AG10803 (cell line): ENCODE measurements at places on chromosomes 7 and 10.

- DNase-seq, result peak; percentile 33
These were observed 41.5 kb downstream of the CDK6 start for GRCh38 chr7:92794831-92795230.

GRCh38 chr10:130559547-130559880, 423.3 kb downstream of the GLRX3 start:
- DNase-seq, result no peak

DNA sequence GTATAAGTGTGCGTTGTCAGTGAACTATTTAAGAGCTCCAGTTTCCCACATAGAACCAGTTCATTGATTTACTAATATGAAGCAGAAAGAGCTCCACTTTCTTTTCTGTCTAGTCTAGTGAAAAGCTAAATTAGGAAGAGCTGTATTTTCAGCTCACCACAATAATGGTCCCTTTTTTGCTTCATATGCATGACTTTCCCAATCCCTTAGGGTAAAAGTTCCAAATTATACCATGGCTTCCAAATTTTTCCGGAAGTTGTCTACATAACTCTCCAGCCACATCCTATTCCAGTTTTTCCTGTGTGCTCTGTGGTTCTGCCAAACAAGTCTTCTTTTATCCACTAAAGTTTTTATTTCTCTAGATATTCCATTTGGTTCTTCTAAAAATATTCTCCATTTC, 685.2 kb downstream of the REEP3 start:
- DNase-seq, result no peak

DNA sequence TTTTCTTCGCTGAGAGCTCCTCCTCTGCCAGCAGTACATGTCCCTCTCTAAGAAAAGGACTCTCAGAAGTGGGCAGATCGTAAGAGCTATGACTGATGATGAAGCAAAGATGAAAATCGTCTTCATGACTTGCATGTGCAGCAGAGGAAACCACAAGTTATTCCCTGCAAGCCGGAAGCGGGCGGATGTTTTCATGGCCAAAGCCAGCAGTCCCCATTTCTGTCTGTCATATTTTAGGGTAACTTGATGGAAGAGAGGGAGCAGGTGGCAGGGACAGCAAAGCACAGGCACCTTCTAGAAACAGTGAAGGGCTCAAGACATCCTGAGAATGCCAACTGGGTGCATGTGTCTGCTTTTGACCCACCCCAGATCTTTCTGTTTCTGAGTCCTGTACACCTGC, 19.9 kb downstream of the KLF6 start:
- DNase-seq, result peak; percentile 33

DNA sequence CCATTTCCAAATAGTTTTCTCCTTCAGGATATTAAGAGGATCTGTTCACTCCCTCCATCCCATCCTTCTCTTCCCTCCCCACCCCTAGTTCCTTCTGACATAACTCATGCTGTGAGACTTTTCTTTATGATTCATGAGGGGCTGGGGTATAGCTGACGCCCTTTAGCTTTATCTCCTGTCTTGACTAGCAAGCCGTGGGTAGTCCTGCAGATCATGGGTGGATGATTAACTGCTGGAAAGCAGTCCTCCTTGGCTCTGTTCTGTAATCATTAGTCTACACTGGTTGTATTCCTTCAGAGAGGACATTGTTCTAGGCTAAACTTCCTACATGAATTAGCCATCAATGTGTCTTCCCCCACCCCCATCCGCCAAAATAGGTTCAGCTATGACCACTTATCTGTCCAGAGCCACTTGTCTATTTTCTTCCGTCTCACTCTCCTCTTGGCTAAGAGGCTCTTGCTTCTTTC, 135.4 kb downstream of the LRRC4 start:
- no peak for DNase-seq

- no peak for DNase-seq
These were observed 117.2 kb upstream of the EFCAB10 start for GRCh38 chr7:105698531-105698930.

DNA sequence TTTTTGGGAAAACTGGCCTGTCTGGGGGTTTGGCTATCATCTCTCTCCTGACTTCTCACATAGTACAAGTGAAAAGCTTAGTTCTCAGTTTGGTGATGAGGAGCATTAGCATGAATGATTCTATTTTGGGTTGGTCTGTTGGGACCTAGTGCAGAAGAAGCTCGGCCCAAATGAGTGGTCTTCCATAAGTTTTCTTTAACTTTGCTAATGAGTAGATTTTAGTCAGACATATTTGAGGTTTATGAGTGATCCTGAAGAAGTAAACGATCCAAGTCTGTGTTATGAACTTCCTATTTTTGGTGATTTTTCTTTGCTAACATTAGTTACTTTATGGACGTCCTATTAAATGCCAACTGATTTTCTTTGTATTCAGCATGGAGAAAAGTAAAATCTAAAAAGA, 51.7 kb upstream of the CALD1 start:
- DNase-seq, result no peak

DNA sequence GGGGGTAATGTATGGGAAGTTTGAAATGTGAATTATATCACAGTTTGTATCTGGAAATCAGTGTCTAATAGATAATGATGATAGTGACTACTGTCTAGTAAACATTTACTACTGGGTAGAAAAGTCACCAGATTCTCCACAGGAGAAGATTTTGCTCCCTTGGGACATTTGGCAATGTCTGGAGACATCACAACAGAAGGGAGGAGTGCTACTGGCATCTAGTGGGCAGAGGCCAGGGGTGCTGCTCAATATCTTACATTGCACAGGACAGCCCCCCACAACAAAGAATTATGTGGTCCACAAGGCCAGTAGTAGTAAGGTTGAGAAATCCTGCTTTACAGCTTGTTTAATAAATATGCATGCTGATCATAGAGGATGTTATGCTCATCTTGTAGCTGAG, 92.3 kb upstream of the PRPS1L1 start:
- peak; percentile 9 for DNase-seq

- no peak for DNase-seq
These were observed 113.7 kb upstream of the DPP6 start for GRCh38 chr7:153938451-153938850.

DNA sequence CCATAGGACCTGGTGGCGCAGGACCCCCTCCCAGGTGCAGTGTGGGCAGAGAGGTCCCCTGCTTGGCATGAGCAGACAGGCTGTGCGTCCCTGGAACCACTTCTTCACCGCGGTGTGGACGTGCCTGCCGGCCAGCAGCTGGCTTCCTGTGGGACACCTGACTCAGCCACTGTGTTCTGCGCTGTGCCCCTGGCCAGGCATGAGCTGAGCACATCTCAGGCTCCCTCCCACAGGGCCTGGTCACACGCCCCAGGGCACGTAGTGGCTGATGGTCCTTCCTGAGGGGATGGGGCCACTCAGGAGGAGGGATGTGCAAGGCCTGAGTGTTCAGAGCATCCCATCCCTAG, 3.5 kb upstream of the DEPP1 start:
- no peak for DNase-seq

DNA sequence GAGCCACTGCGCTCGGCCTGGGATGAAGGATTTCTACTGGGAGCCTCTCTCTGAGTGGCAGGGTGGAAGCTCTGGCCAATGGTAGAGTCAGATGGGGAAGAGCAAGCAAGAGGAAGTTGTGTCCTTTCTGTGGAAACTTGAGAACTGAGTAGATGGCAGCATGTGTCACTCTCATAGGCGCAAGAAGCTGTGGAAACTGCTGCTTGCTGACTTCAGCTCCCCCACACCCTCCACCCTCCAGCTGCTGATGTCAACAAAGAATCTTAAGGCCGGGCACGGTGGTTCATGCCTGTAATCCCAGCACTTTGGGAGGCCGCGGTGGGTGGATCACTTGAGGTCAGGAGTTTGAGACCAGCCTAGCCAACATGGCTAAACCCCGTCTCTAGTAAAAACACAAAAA, 39.8 kb upstream of the SRGN start:
- peak; percentile 55 for DNase-seq

- DNase-seq, result no peak
These were observed 370.8 kb downstream of the EXOC4 start for GRCh38 chr7:133623721-133624120.

DNA sequence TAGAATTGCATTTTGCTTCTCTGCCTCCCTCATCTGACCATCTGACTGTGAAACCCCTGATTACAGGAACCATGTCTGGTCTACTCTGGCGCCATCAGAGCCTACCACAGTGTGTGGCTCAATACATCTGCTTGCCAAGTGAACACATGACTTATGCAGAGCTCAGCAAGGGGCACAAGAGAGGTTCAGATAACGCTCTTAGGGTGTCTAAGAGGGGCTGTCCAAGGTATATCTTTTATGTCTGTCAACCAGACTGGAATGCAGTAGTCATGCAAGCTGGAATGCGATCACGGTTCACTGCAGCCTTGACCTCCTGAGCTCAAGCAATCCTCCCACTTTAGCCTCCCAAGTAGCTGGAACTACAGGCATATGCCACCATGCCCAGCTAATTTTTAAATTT, 10.3 kb upstream of the RRP12 start:
- DNase-seq, result no peak

GRCh38 chr10:58968389-58968755, 208.1 kb upstream of the PHYHIPL start:
- DNase-seq, result no peak

DNA sequence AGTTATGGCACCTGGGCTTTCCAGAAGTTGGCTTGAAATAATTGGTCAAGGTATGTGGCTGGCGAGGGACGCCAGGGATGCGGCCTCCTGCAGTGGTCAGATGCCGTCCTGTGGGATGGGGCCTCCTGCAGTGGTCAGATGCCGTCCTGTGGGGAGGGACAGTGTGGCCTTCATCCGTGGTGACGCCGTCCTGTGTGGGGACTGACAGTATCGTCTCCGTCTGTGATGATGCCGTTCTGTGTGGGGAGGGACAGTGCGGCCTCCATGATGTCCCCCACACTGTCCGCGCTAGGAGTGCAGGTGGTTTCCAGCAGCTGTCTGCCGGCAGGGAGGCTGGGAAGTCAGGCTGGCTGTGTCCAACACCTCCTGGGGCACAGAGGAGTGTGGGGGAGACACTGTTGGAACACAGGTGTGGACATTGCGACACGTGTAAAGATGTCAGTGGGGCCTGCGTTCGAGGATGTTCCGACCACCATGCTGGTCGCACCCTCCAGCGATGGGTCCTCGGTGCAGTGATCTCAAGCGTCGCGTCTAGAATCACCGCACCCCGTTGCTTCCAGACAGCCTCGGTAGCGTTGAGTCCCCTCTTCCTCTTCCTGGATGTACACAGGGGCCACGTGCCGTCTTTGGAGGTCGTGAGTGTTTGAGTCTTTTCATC, 52.6 kb downstream of the INPP5A start:
- DNase-seq, result no peak

GRCh38 chr7:44519546-44519945, 21.6 kb downstream of the NPC1L1 start:
- DNase-seq, result no peak

GRCh38 chr7:132469681-132470080, 106.6 kb downstream of the PLXNA4 start:
- DNase-seq, result no peak

DNA sequence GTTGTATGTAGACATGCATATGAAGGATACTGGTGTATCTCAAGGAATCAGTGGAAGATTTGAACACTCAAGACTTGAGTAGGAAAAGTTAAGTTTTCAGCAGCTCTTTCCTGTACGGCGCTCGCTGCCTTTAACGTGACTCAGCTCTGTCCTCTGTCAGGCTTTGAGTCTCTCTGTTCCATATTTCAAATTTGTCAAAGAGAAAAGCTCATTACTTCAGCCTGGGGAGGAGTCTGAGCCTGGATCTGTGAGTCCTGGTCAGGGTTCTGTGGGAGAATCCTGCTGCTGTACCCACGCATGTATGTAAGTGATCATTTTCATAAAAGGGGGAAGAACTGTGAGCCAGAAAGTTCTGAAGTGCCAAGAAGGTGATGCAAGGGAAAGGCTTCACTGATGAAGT, 13.8 kb upstream of the MPP7 start:
- DNase-seq, result peak; percentile 22

DNA sequence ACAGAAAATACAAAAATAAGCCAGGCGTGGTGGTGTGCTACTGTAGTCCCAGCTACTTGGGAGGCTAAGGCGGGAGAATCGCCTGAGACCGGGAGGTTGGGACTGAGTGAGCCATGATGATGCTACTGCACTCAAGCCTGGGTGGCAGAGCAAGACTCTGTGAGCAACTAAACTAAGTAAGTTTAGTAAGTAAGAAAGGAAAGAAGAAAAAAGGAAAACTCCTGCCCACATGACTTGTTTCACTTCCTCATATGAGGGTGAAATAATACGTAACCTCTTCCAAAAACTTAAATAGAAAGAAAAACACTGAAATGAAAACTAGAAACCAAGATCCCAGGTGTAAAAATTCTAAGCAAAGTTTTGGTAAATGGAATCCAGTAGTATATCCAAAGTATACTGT, 79.6 kb downstream of the LARP4B start:
- DNase-seq, result no peak

- DNase-seq, result peak; percentile 50
These were observed 136.4 kb downstream of the RPS24 start for GRCh38 chr10:78170026-78170475.

GRCh38 chr7:50591480-50592438, 26.6 kb upstream of the DDC start:
- DNase-seq, result no peak

GRCh38 chr7:143499246-143499645, 21.6 kb downstream of the TAS2R41 start:
- DNase-seq, result peak; percentile 60

DNA sequence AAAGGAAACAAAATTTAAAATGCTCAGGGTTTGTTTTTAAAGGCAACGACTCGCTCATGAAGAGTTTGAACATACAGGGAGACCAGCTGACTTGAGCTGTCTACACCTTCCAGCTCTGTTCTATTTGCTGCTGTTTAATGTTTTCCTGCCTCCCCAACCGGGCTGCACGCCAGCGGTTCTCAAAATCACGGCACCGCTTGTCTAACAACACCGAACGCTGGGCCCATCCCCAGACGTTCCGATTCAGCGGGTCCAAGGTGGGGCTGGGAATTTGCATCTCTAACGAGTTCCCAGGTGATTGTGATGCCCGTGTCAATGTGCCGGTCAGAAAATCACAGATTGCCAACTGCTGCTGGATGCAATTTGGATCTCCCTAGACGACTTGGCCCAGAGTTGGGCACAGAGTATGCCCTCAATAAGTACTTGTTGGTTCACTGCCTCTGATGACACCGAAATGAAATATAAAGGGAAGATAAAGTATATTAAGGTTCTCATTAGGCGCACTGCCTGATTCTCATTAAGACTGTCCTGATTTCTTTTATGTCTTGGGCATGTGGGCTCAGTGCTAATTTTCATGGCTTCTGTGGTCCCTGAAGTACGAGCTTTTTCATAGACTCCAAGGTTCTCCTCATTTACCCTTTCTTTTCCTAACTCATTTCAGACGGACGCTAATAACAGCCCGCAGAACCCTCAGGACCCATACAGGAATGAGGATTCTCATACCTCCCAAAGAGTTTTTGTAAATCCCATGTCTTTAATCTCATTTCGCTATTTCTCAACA, 28.5 kb downstream of the CELF2 start:
- DNase-seq, result no peak

DNA sequence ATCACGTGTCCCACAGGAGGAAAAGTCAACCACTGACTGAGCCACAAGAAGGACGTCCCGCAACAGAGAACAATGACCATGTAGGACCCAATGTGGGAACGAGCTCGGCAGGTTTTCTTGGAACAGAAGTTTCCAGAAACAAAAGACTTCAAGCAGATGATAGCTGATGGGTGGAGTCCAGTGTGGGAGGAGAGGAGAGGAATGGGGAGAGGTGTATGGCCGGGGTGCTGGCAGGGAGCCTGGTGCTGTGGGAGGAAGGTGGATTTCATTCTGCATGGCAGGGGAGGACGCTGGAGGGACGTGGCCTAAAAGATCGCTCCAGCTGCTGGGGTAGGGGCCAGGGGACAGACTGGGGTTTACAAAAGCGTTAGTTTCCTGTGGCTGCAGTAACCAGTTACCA, 48.5 kb upstream of the LMTK2 start:
- no peak for DNase-seq

GRCh38 chr7:33770576-33770975, 134.8 kb upstream of the BMPER start:
- DNase-seq, result peak; percentile 35
